NB4 (cell line): ENCODE measurements at places on chromosomes 4 and X.

GRCh38 chr4:57110640-57111511 lies 691 bp upstream of the IGFBP7 start:
- DNase-seq = peak; percentile 99

DNA sequence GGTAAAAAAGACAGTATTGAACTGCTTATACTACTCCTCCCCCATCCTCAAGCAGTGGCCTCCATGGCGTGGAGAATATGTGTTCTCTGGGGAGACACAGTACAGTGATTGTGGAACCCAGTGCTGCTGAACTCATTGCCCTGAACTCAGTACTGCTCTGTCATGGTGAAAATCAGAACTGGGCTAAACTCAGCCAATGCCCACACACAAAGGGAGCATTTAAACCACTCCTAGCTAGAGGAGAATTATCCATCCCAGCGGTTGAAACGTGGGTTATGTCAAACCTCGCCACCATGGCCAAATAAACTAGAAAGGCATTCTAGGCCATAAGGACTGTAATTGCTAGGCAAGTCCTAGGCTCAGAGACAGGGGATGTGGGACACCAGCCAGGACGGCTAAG lies 131.8 kb downstream of the SPOCK3 start:
- DNase-seq = no peak

GRCh38 chr4:132097041-132097440 lies 1052.1 kb upstream of the PCDH10 start:
- no peak for DNase-seq

DNA sequence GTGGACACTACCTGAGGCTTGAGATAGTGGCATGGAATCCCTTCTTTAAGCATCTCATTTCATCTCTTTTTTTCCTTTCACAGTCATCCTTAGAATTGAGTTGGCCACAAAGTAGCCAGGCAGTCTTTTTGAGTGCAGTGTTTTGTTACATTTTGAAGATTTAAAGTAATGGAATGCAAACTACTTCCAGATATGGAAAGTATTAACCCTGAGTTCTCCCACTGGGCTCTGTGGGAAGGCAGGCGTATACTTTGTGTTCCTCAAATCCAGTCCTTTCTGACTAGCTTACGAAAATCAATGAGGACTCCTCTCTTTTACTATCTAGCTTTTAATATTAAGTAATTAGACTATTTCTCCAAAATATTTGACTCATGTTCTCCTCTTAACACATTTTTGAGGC lies 29.9 kb downstream of the PCDH10 start:
- DNase-seq = no peak

DNA sequence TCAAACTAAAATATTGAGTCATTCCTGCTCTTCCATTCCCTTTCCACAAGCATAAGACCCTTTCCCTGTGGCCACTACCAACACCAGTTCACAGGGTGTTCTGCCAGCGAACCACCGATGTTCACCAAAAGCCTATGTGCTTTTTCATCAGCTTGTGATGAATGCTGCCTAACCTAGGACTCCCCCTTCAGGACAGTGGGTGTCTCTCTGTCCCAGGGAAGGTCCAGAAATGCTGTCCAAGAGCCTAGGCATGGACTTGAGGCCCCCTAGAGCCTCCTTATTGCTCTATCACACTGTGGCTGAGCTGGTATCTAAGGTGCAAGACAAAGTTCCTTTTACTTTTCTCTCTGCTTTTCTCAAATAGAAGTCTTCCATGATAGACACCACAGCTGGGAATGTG lies 1015.6 kb downstream of the PCDH19 start:
- DNase-seq = peak; percentile 8

GRCh38 chrX:14051416-14051815 lies 21.7 kb upstream of the GEMIN8 start:
- no peak for DNase-seq

DNA sequence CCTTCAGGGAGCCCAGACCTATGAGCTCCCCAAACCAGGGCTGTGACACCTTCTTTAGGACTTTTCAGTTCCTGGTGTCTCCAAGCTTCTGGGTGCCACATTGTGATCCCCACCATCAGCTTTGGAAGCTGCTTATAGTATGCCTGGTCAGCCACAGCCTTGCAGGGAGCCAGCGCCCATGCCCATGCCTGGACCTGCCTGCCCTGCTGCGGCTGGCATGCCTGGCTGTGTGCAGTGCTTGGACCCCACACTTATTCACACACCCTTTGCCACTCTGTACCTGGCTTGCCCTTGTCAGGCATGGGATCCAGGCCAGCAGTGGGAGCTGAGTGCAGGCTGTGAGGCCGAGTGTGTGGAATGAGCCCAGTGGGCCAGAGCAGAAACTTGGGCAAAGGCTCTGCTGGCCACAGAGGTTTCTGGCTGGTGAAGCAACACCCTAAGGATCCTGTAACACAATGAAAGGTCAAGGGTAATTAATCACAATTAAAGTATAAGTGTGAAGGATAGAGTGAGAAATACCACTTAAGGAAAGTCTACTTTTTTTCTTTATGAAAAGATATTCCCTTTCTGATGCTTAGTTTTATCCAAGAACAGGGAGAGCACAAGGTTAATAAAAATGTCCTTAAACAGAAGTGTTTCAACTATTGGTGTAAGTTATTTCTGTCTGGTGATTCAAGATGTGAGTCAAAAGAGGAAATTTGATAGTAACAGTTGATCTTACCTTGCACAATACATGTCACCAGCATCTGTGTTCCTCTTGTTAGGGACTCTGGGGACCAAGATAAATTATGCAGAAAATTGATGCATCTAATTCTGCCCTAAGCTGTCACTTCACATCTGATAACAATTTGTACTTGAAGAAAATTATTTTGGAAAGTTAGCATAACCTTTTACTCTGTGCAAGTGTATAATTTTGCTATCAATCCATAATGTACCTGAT lies 161.8 kb downstream of the FAM47A start:
- peak; percentile 73 for DNase-seq

GRCh38 chr4:89410687-89411086 lies 103.1 kb upstream of the GPRIN3 start:
- no peak for DNase-seq

- DNase-seq = no peak
These were observed 57.6 kb upstream of the GALNT7 start for GRCh38 chr4:173111031-173111430.
